ENCODE measurements at places on chromosomes 6 and 20.

DNA sequence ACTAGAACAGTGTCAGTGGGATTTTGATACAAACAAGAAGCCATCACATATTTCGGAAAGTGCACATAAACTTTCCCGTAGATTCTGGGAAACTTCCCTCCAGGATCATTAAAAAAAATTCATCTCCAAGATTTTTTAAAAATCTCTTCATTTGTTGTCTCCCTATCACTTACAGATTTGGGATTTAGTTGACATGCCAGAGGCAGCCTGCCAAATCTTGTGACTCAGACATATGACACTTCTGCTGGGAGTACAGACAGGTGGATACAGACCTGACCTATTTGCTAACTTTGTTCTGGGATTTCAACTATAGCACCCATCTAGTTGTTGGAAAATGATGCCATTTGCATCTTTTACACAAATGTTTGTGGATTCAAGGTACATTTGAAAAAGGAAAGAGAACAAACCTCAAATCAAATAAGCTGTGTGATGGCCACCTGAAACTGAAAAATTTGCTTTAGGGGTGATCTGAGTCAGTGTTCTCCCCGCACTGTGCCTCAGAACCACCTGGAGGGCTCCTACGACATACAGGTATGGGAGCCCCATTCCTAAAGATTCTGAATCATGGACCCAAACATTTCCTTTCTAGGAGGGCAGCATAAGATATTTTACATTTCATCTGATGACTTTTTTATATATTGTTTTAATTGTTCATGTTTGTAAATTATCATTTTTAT lies 21.9 kb upstream of the CD2AP start:
- DNase-seq, result no peak

- no peak for DNase-seq
Observed at GRCh38 chr20:8366303-8366923, 234.3 kb downstream of the PLCB1 start.

DNA sequence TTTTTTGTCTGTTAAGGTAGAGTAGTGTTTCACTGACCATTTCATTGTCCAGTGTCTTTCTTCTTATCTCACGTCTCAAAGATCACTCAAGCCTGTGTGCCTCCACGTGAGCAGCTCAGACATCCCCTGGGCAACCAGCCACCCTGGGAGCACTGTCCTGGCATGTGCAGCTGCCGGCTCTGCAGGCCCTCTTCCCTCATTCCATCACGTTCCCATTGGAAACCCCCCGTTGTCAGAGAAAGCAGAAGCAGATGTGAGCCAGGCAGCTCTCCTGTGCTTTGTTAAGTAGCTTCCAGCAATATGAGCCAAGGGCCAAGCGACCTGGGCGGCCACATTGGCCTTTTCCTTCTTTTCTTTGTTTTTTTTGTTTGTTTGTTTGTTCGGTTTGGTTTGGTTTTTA lies 233.2 kb upstream of the SYNDIG1 start:
- no peak for DNase-seq

- DNase-seq, result no peak
Observed at GRCh38 chr20:37294262-37294981, 5.0 kb downstream of the MANBAL start.

DNA sequence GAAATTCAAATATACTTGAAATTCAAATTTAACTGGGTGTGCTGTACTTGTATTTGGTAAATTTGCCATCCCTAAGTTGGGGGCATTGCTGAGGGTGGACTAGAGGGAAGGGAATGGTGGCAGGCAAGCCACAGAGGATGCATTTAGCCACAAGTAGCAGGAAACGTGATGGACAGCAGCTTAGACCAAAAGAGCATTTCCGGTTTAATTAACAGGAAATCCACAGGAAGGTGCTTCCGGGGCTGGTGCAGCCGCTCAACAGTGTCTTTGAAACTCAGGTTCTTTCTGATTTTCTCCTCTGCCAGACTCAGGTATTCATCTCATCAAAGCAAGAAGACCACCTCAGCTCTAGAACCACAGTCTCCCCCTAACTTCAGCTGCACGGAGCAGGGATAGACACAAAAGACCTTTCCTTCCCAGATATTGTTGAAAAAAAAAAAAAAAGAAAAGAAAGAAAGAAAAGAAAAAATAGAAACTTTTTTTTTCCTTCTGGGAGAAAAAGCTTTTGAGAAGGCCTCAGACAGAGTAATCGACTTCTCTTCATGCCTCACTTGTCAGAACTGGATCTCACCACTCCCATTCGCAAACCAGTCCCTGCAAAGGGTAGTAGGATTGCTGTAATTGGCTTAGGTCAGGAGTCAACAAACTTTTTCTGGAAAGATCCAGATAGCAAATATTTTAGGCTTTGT lies 8.0 kb upstream of the BCAS1 start:
- no peak for DNase-seq
